ENCODE measurements at places on chromosomes 16 and 17.
A peak's percentile ranks its signal among the peaks of the same experiment; 100 is the strongest.

DNA sequence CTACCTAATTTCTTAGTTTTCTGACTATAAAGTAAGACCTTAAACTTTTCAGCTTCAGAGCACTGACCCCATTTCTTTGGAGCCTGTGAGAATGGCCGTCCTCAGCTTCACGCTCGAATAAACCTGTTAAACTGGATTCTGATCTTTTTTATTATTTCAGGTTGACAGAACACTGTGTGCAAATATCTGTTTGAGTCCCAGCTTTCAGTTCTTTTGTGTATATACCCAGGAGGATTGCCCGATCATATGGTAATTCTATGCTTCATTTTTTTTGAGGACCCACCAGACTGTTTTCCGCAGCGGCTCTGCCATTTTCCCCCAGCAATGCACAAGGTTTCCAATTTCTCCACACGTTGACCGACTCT, 19.8 kb upstream of the KCNH6 start:
- DNase-seq, result no peak

GRCh38 chr17:32285746-32286517, 20.3 kb downstream of the RHBDL3 start:
- no peak for DNase-seq

DNA sequence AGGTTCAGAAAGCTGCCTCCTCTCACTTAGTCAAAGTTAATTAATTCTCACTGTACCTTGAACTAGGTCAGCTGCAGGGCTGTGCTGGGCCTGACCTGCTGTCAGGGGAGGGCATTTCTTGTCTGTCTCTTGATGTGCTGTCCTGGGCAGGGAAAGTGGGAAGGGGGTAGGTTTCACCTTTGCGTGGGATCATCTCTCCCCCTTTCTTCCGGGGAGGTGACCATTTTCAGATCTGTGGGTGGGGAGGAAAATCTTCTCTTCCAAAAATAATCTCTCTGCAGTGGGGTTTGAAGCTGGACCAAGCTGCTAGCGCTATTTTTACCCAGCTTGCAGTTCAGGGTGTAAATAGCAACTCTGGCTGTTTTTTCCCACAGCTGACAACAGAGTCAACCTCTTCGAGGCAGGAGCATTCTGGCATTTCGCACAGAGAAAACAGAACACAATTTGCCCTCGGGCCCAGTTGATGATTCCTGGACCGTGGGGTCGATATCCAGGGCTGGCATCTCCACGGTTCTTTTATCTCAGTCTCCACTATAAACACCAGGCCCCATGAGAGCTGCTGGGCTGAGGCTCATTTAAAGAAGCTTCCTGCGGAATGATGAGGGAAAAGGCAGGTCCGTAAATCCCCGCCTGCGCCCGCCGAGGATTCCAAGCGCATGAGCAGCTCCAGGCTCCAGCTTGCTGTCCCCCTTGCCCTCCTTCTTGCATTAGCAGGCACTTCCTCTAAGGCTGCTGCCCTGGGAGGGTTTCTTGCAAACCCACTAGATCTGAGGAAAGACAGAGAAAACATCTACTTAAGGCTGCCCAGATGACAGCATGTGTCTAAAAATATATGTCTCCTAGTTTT, 93.9 kb downstream of the YPEL2 start:
- no peak for DNase-seq

DNA sequence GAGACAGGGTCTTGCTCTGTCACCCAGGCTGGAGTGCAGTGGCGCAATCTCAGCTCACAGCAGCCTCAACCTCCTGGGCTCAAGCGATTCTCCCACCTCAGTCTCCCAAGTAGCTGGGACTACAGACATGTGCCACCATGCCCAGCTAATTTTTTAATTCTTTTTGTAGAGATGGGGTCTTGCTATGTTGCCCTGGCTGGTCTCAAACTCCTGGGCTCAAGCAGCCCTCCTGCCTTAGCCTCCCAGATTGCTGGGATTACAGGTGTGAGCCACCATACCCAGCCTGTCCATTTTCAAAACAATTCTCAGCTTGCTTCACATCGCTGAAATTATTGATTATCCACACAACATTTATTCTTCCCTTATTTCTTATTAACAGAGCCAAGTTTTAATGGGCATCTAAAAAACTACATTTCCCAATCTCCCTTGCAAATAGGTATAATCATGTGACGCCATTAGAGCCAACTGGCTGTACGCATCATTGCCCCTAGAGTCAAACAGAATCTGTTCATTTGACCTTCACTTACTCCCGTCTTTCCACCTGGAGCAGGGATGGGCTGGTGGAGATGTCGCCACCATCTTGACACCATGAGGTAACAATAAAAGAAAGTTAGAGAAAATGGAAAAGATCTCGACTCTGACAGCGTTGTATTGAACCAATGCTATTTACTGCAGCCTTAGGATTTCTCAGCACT, 148.0 kb upstream of the FOXF1 start:
- no peak for DNase-seq

- no peak for DNase-seq
Measured at GRCh38 chr17:2433696-2434095, 32.8 kb upstream of the MNT start.

DNA sequence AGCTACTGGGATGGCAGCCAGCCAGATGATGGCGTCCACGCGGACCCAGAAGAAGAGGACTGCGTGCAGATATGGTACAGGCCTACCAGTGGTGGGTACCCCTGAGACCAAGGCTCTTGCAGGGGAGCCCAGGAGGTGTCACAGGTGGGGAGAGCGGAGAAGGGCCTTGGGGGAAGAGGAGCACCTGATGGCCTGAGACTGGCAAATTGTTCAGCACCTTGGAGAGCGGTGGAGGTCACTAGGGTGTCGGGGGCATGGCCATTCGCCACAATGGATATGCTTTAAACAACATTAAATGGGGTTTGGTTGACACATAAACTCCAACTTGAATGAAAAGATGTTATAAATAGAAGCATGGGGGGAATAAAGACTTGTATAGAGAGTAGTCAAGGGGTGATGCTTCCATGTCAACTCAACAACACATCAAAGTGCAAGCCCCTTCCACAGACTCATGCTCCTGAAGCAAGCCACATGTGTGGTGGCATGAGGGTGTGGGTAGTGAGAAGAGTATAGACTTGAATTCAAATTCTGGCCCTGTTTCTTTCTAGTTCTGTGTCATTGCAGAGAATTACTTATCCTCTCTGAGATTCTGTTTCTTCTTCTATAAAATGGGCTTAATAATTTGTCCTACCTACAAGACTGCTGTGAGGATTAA, 22.2 kb downstream of the CLEC19A start:
- DNase-seq, result no peak

DNA sequence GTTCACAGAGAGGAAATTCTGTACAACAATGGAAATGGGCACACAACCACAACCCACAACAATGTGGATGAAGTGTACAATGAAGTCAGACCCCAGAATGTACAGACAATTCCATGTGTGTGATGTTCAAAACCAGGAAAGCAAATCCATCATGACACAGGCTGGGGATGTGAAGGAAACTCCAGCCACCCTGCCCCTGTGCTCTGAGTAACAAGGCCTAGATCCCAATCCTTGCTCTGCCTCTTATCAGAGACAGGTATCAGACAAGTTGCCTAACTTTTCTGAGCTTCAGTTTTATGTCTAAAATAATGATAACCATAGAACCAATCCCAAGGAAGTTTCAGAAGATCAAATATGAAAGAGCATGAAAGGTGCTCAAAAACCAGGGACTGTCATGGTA, 1.8 kb upstream of the C16orf95 start:
- no peak for DNase-seq

GRCh38 chr17:80353718-80354275, 61.2 kb upstream of the ENDOV start:
- no peak for DNase-seq

GRCh38 chr17:4827399-4827798, 5.7 kb upstream of the MINK1 start:
- DNase-seq, result no peak

DNA sequence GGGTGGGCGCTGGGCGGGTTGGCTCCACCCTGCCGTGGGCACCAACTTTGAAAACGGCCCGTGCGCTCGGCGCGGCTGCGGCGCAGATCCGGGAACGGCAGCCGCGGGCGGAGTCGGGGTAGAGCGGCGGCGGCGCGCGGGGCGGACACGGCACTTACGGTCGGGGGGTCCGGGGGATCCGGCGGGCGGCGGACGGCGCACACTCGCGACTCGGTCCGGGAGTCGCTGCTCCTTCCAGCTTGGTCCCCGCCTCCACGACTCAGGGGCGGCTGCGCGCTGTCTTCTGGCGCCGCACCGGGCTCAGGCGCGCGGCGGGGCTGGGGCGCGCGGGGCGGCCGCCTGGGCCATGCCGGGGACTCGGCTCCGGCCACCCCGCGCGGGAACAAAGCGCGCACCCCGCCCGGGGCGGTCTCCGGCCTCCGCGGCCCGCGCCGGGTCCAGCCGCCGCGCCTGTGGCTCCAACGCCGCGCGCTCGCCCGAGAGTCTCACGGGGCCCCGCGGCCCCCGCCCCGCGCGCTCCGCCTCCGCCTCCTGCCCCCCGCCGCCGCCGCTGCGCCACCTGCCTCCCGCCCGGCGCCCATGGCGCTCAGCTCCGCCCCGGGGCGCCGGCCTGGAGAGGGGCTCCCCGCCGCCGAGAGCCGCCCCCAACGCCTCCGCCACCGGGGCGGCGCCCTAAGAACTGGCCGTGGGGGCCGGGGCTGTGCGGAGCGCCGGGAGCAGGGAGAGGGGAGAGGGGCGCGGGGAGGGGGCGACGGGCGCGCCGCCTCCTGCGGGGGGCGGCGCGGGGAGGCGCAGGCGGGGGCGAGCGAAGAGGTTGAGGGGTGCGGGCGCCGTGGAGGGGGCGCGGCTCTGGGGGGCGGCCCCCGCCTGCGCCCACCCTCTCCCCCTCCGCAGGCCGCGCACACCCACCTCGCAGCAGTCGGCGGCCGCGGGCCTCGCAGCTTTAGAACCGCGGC, 35.9 kb downstream of the CBFA2T3 start:
- DNase-seq, result no peak

DNA sequence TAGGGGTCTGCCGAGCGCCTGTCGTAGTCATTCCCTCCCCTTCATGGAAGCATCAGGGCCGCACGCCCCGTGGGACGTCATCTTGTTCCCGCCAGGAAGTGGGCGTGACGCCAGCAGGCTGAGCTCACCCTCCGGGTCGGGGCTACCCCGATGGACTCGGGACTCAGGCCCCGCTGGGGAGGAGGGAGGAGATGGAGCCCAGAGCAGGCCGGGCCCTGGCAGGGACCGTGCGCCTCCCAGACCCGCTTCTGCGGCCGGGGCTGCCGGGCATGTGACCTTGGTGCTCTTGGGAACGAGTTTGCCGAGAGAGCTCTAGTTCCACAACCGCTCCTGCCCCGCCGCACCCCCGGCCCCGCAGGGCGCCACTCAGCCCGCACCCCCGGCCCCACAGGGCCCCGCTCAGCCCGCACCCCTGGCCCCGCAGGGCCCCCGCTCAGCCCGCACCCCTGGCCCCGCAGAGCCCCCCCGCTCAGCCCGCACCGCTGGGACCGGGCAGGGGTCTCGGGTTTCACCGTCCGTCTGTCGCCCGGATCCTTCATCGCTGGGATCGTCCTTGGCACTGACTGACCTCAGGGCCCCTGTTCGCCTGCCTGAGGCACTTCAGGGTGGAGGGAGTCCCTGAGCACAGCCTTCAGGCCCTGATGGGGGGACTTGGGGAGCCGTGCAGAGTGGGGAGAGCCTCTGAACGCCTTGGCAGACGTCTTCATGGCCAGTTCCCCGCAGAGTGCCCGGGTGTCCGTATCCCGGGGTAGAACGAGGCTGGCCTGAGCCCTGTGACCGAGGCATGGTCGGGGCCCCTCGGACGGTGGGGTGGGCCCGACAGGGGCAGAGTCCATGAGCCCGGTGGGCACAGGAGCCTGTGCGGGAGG, 5.8 kb downstream of the CACNA1H start:
- DNase-seq, result no peak

DNA sequence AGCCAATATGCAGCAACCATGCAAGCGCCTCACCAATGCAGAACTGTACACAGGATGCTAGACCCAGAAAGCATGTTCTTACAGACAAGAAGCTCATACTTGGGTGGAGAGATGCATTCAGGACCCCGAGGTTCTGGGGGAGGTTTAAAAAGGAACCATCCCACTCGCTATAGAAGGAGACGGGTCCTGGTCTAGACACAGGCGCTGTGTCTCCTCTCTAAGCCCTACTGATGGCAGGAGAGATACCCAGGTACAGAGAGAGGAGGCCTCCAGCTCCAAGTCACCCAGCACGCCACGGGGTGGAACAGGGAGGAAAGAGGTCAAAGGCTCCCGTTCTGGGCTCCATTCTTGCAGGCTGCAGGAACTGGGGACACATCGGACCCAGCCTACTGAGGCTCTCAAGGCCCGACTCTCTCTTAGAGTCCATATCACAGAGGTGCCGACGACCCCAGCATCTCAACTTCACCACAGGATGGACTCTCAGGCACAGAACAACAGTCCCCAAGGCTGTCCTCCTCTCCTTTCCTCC, 28.0 kb downstream of the SRCIN1 start:
- DNase-seq, result no peak

DNA sequence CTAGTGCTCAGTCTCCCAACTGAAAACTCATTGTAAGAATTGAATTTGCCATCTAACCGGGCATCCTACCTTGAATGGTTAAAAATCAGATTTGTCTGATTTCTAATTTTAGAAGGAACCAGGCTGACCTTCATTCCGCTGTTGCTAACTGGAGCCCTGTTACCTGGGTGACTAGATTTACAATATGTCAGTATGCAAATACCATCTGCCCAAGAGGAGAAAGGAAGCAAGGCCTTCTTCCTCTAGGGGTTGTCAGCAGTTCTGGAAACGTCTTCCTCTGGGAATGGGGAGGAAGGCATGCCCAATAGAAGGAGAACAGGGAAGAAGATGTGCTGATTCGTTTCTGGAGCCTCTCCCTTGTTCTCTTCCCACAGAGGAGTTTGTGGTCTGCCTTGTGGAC, 137.9 kb downstream of the PITPNC1 start:
- no peak for DNase-seq

DNA sequence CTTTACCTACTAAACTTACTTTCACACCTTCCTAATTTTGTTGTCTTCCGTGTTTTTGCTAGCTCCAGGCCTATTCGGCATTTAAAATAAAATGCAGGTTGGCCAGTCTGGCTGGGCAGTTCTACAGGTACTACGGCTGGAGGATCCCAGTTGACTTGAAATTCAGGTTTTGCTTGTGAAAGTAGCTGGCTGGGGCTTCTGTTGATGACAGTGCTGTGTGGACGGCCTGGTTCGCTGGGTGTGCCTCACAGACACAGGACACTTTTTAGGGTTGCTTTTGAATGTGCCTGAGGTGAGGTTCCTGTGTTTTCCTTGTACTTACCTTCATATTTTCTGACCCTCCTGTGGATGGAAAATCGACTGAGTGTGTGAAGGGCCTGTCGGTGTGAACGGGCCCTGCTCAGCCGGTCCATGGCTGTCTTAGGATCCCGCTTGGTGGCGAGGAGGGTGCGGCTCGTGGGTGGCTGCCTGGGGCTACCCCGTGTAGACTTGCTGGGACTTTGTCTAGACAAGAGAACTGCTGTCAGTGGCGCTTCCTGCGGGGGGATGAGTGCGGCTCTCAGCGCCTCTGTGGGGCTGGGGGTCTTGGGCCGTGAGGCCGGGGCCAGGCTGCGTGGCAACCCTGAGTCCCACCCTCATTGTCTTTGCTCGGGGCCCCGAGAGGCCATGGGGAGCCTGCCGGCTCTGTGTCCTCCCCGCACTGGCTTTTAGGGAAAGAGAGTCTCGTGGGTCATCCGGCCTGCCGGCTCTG, 18.7 kb upstream of the ZNF750 start:
- peak; percentile 90 for DNase-seq
